A549 treated with GW870086 at 1 μM for 4 hours (cell line): ENCODE measurements at places on chromosomes 3 and 15. TPM values are rescaled to one million over a fixed set of nuclear protein-coding genes. Genes with fewer than 3 reads are reported as not detected.

Gene CTSH
- total RNA-seq: 40.7 to 48.7 TPM (median 46.8 TPM) in 5 replicates

Gene FOXL2NB
- 0.69 to 1.4 TPM (median 1.2 TPM) in 5 replicates for total RNA-seq

Gene ADIPOQ
- not detected in 5 replicates for total RNA-seq

Gene GOLGA8R
- 0.15 to 0.30 TPM (median 0.17 TPM) in 5 replicates for total RNA-seq

Gene BCHE
- total RNA-seq: 0.73 to 1.2 TPM (median 1.0 TPM) in 5 replicates

Gene WDR76
- total RNA-seq: 11.6 to 13.7 TPM (median 12.7 TPM) in 5 replicates

Gene GHSR
- total RNA-seq: not detected in 5 replicates

Gene IGSF10
- total RNA-seq: 0.37 to 0.66 TPM (median 0.49 TPM) in 5 replicates

Gene GABRB3
- 54.9 to 82.0 TPM (median 76.9 TPM) in 5 replicates for total RNA-seq

Gene RETNLB
- total RNA-seq: not detected in 5 replicates

Gene DYNLT2B
- 21.4 to 27.8 TPM (median 23.7 TPM) in 5 replicates for total RNA-seq

Gene IMPG2
- total RNA-seq: not detected in 5 replicates

Gene SEMA3F
- total RNA-seq: 10.1 to 16.4 TPM (median 15.0 TPM) in 5 replicates

Gene SOX2
- 0.36 to 0.66 TPM (median 0.47 TPM) in 5 replicates for total RNA-seq

Gene CPOX
- 16.8 to 25.1 TPM (median 21.8 TPM) in 5 replicates for total RNA-seq

Gene ANKRD63
- 0.25 to 0.41 TPM (median 0.37 TPM) in 5 replicates for total RNA-seq

Gene IFT57
- 32.0 to 46.8 TPM (median 44.6 TPM) in 5 replicates for total RNA-seq

Gene SAXO2
- total RNA-seq: 1.3 to 2.8 TPM (median 2.1 TPM) in 5 replicates

Gene GP9
- not detected in 5 replicates for total RNA-seq

Gene CCDC13
- 0.41 to 0.61 TPM (median 0.46 TPM) in 5 replicates for total RNA-seq

Gene C3orf20
- total RNA-seq: 0.05 TPM in 1 of 5 replicates, not detected in the others

Gene SLC51B
- total RNA-seq: 17.5 to 21.2 TPM (median 19.5 TPM) in 5 replicates

Gene TLR9
- 0.09 TPM in 1 of 5 replicates, not detected in the others for total RNA-seq

Gene CHDH
- total RNA-seq: 1.7 to 3.3 TPM (median 2.0 TPM) in 5 replicates
